ENCODE measurements at places on chromosomes 13 and 19.

DNA sequence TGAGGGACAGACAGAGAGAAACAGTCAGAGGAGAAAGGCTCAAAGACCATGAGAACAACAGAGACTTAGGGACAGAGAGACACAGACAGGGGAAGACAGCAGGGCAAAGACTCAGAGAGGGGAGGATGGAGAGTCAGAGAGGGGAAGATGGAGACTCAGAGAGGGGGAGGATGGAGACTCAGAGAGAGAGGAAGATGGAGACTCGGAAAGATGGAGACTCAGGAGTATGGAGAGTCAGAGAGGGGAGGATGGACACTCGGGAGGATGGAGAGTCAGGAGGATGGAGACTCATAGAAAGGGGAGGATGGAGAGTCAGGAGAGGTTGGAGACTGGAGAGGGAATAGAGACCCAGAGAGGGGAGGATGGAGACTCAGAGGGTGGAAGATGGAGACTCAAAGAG lies 689 bp downstream of the SPACA6 start:
- DNase-seq, result no peak

DNA sequence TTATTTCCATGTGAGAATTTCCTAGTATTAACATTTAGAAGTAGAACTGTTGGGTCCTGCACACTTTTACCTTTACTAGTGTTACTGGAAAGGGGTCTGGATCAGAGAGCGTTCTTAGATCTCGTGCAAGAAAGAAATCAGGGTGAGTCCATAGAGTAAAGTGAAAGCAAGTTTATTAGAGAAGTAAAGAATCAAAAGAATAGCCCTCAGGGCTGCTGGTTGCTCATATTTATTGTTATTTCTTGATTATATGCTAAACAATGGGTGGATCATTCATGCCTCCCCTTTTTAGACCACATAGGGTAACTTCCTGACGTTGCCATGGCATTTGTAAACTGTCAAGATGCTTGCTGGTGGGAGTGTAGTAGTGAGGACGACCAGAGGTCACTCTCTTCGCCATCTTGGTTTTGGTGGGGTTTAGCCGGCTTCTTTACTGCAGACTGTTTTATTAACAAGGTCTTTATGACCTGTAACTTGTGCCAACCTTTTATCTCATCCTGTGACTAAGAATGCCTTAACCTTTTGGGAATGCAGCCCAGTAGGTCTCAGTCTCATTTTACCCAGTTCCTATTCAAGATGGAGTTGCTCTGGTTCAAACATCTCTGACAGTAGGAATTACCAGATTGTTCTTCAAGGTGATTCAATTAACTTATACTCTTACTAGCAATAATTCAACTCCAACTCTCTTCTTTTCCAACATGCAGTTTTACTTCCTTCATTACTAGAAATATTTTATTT lies 27.4 kb downstream of the NDFIP2 start:
- DNase-seq, result no peak

DNA sequence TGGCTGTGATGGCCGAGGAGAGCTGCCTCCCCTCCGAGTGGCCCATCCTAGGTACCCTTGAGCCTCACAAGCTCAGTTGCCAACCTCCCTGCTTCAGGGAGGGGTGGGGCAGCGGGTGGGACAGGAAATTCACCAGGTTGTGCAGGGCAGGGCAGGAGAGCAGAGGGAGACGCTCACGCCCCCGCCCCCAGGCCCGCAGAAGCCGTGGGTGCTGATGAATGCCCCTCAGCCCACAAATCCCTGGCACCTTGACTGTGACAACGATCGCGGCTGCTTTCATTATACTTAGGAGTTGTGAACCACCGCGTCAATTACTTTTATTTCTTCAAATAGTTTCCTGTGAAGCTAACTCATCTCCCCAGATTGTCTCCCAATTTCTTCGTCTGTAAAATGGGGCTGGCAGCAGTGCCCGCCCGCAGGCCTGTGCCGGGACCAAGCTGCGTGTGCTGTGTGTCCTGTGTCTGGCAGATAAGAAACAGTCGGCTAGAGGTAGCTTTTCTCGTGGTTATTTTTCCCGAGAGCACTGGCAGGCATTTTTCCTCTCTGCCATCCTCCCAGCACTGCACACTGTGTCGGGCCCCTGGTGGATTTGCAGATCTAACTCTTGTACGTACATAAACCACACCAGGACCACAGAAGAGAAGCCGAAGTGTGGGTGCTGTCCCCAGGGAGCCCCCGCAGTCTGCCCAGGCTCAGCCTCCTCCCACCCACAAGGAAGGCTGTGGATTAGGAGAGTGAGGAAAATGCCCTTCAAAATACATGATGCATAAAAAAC lies 7.9 kb upstream of the RASA3 start:
- DNase-seq, result peak; percentile 93

DNA sequence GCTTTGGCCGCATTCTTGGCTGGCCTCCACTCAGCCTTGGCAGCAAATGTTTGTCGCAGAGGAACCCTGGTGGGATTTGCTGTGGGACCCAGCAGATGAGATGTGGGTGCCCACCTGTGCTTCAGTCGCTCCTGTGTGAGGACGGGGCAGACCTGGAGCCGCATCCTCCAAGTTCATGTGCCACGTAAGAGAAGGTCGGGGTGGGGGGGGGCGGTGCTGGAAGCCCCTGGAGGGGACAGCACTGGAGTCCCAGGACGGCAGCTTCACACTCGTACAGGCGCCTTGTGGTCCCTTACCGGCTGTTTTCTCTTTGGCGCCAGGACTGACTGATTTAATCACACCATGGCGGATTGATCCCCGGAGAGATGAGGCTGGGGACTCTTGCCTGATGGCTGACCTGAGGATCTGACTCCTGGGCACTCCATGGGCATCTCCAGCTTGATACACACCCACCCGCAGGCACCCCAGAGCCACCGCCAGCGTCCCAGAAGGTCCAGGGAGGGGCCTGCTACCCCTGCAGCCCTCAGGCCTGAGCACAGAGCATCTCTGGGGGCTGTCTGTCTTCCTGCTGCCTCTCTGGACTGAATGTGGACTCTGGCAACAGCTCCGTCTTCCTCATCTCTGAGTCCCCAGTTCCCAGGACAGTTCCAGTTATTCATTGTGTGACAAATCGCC lies 10.0 kb upstream of the GRTP1 start:
- DNase-seq, result no peak

- DNase-seq, result peak; percentile 55
These were observed 53.3 kb downstream of the RFX2 start for GRCh38 chr19:6056801-6057650.

- DNase-seq, result no peak
These were observed 9.4 kb downstream of the LRP3 start for GRCh38 chr19:33203529-33203928.

DNA sequence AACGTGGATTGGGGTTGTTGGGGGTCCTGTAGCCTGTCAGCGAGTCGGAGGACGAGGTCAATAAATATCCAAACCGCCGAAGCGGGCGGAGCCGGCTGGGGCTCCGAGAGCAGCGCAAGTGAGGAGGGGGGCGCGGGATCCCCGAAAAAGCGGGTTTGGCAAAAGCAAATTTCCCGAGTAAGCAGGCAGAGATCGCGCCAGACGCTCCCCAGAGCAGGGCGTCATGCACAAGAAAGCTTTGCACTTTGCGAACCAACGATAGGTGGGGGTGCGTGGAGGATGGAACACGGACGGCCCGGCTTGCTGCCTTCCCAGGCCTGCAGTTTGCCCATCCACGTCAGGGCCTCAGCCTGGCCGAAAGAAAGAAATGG lies 754 bp upstream of the SIX5 start:
- peak; percentile 78 for DNase-seq

DNA sequence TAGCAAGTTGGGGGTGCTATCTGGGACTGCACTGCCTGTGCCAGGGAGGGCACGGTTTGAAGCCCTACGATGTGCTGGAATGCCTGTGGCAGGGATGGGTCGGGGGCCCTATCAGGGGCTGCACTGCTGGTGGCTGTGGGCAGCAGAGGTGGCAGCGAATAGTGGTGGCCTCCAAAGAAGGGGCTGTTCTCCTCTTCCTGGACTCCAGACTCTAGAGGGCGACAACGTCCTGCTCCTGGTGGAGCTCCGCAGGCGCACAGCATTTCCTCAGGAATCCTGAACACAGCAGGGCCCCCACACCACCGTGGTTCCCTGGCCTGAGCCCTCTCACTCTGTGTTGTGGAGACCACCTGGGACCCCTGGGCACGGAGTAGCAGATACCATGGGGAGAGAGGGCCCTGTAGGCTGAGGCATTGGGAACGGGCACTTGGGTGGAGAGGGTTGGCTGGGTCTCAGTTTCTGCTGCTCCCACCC lies 145.6 kb downstream of the TNFRSF19 start:
- peak; percentile 46 for DNase-seq

DNA sequence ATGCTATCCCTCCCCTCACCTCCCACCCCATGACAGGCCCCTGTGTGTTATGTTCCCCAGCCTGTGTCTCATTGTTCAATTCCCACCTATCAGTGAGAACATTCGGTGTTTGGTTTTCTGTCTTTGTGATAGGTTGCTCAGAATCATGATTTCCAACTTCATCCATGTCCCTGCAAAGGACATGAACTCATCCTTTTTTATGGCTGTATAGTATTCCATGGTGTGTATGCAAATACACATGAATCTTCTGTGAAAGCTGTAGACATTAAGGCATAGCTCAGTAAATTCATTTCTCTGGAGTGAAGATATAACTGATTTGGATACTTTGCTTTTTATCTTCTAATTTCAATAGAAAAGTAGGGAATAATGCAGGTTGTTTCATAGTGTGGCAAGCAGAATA lies 125.8 kb upstream of the C1QTNF9B start:
- DNase-seq, result no peak

DNA sequence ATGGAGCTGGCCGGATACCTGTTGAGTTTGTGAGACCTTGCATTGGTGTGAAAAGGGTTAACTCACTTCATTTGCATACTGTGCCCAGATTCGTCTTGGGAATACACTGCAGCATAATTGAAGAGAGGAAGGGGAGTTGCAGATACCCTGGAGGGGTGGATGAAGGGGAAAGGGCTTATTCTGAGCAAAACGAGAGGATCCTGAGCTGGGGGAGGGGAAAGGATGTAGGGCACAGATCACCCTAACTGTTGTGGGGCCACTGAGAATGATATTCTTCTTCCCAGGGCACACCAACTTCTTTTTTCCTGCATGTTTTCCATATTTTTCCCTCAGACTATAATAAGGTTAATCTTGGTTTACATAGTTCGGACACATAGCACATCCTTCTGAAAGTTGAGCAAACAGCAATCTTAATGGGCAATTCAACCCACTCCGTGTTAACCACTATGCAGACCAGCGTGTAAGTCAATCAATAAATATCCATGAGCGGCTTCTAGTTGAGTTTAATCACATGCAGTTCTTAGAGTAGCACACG lies 11.7 kb upstream of the PTPRS start:
- no peak for DNase-seq

DNA sequence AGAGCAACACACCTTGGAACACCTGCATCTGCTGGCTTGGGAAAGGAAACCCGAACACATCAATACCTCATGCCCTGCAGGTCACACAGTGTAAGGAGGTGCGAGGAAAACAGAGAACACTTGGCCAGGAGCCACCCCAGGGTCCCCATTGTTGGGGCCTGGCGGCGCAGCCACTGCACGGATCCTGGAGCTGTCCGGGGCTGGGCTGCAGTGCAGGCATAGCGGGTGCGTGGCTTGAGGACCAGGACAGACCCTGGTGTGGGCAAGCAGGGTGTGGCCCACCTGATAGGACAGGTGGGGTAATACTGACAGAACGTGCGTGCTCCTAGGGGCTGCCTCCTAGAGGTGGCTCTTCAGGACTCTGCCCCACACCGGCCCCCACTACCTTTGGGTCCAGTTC lies 16.8 kb upstream of the TMEM160 start:
- no peak for DNase-seq

DNA sequence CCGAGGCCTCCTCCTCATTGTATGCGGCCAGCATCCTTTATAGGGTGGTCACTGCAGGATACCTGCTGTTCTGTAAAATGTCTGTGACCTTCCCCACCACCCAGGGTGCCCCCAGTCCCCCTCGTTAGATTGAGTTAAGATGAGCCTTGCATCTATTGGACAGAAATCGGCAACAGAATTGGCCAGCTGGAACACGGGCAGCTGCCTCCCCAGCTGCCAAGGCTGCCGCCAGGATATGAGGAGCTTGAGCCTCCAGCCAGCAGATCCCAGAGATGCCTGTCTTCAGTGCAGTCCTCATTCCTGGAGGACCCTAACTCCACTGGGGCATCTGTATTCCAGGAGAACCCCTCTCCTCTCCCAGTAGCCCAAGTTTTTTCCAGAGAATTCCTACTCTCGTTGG lies 463.0 kb downstream of the TSHZ3 start:
- no peak for DNase-seq

GRCh38 chr19:49189259-49189658 lies 31.7 kb downstream of the TRPM4 start:
- no peak for DNase-seq

DNA sequence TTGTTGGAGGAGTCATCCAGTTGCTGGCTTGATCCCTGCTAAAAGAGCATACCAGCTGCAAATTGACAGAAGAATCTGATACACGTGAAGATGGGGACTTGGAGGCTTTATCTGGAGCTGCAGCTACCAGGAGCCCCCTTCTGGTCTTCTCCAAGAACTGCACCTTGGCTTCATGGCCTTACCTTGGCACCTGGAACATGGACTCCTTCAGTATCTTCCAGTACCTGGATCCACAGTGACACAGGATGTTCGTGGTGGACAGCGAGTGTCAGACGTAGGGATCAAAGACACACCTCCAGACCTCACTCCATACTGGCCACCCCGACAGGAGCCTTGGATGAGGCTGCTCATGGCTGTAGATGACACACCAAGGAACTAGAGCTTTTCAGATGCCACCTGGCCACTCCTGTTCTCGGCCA lies 9.9 kb upstream of the ACSBG2 start:
- peak; percentile 91 for DNase-seq

GRCh38 chr13:95530178-95530577 lies 22.3 kb upstream of the CLDN10 start:
- peak; percentile 42 for DNase-seq

- DNase-seq, result no peak
These were observed 15.2 kb upstream of the STRN4 start for GRCh38 chr19:46761418-46761831.

GRCh38 chr19:40542202-40542859 lies 34.3 kb upstream of the SHKBP1 start:
- no peak for DNase-seq

GRCh38 chr19:1851654-1852580 lies 3.6 kb upstream of the REXO1 start:
- DNase-seq, result peak; percentile 81

GRCh38 chr19:40716031-40716481 lies 630 bp downstream of the COQ8B start:
- DNase-seq, result peak; percentile 62

- DNase-seq, result no peak
These were observed 1.8 kb upstream of the SLC27A1 start for GRCh38 chr19:17468302-17469091.

DNA sequence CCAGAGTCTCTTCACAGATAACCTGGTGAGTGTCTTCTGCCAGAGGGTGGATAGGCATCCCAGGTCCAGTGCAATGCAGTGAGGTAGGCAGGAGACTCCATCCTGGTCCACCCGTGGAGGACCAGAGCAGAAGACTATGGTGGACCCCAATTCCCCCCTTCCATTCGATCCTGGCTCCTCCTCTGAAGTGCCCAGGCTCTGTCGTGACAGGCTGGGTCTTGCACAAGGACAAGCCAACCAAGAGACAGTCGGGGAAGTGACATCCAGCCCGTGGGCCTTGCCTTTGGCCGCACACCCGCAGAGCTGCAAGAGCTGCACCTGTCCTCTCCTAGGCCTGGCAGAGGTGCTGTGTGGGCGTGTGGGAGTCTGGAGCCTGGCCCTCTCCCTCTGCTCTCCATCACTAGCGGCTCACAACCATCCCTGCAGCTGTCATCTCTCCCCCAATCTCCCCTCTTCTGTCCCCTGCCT lies 3.1 kb downstream of the ZNF784 start:
- no peak for DNase-seq

GRCh38 chr19:13981021-13981420 lies 25.1 kb downstream of the RFX1 start:
- peak; percentile 45 for DNase-seq

All from hematopoietic multipotent progenitor cell treated with erythropoietin and hydrocortisone succinate and interleukin-3 and kit ligand, for 6 days (in vitro differentiated cells).